NCI-H1436 treated with DMSO at 0.1 percent for 48 hours (cell line): ENCODE measurements at places on chromosomes 1 and 21.

DNA sequence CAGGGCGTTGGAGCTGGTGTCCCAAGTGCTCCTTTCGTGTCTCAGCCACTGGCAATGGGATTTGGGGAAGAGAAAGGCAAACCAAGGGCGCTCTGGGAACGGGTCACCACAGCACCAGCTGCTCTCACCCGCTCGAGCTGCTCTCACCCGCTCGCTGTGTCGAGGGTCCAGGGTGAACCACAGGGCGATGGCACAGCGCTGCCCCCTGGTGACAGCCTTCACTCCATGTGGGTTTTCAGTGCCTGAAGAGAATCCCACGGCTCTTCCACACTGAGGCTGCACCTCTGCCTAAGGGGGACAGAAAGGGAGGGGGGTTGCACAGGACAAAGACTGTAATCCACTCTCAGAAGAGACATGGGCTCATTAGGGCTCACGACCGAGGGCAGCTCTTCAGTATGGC, 7.1 kb upstream of the CLDN19 start:
- DNase-seq = no peak

DNA sequence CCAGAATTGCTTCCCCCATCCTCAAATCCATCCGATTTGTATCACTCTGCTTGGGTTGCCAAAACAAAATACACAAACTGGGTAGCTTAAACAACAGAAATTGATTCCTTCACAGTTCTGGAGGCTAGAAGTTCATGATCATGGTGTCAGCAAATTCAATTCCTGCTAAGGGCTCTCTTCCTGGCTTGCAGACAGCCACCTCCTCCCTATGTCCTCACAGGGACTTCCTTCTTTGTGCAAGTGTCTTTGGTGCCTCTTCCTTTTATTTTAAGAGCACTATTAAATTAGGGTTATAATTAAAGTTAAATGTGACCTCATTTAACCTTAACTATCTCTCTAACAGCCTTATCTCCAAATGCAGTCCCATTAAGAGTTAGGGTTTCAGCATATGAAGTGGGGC, 112.8 kb downstream of the PLPP3 start:
- DNase-seq = no peak

GRCh38 chr1:225611537-225612223, 41.2 kb downstream of the ENAH start:
- DNase-seq = no peak

GRCh38 chr1:145750426-145750825, 31.1 kb downstream of the CD160 start:
- DNase-seq = no peak

- no peak for DNase-seq
Measured at GRCh38 chr1:156103521-156103947, 11.0 kb upstream of the LMNA start.

DNA sequence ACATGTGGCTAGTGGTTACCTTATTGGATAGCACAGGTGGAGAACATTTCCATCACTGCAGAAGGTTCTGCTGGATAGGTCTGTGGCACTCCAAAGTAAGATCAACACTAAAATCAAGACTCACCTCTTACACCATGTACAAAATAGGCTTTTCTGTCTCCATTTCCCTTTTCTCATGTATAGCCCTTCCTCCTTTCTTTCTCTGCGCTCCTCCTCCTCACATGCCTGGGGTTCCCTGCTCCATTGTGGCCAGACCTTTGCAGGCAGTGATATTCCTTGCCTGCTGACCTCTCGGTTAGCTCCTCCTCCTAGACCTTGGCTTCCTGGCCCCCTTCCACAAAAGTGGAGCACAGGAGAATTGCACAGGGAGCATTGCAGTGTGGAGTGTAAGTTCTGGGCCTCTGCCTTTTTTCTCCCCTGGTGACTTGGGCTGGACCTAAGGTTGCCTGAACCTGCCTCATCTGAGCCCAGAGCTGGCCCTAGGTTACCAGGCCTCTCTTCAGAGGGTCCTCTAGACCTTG, 33.2 kb upstream of the RBM15 start:
- DNase-seq = no peak

GRCh38 chr1:32316903-32317277, 19.1 kb downstream of the MARCKSL1 start:
- DNase-seq = no peak

DNA sequence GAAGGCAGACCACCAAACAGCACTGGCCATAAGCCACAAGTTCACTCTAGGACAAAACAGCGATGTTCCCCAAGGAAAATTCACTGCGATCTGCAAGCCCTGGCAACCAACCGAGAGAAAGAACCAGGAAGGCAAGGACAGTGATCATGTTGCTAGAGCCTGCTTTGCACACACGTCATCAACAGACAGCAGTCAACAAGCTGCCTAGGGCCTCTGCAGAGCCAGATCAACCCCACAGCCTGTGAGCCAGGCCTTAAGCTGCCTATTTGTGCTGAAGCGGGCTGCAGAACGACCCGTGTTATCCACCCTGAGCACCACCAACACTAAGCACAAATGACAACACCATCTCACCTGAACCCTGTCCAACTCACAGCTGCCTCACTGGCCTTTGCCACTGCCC, 6.2 kb upstream of the YRDC start:
- DNase-seq = no peak

- no peak for DNase-seq
Measured at GRCh38 chr1:109975718-109976117, 8.8 kb upstream of the AHCYL1 start.

GRCh38 chr1:179599623-179600249, 8.1 kb downstream of the TDRD5 start:
- DNase-seq = no peak

- no peak for DNase-seq
Measured at GRCh38 chr1:172203902-172204301, 216.6 kb upstream of the C1orf105 start.

DNA sequence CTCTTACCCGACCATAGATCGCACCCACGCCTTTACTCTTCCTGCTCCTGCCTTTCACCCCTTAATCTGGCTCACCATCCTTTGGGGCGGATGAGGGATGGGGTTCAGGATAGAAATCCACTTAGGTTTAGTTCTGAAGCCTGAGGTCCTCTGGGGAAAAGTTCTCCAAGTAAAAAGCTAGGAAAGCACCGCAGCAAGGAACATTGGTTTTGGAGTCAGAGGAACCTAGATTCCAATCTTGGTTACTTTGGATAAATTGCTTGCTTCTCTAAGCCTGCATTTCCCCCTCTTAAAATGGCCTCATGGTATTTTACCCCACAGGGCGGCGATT, 988 bp upstream of the ASAP3 start:
- DNase-seq = no peak

- DNase-seq = no peak
Measured at GRCh38 chr1:157652859-157653493, 47.6 kb downstream of the FCRL3 start.

GRCh38 chr21:44701023-44701400, 4.0 kb downstream of the KRTAP10-12 start:
- no peak for DNase-seq

DNA sequence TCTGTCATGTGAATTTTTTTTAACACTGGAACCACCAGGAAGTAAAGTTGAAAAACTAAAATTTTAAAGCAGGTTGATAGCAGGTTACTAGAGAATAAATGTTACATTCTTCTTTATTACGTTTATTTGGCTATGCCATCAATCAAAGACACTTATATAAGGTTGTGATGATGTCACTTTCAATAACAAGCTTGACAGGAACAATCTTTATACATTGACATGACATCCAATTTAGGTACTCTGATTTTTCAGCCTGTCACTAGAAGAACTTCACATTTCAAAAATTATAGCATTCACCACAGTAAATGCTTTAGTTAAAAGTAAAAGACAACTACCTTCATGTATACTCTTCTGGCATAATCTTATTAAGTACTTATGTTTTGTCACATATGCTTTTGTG, 696.8 kb upstream of the NCAM2 start:
- DNase-seq = no peak

DNA sequence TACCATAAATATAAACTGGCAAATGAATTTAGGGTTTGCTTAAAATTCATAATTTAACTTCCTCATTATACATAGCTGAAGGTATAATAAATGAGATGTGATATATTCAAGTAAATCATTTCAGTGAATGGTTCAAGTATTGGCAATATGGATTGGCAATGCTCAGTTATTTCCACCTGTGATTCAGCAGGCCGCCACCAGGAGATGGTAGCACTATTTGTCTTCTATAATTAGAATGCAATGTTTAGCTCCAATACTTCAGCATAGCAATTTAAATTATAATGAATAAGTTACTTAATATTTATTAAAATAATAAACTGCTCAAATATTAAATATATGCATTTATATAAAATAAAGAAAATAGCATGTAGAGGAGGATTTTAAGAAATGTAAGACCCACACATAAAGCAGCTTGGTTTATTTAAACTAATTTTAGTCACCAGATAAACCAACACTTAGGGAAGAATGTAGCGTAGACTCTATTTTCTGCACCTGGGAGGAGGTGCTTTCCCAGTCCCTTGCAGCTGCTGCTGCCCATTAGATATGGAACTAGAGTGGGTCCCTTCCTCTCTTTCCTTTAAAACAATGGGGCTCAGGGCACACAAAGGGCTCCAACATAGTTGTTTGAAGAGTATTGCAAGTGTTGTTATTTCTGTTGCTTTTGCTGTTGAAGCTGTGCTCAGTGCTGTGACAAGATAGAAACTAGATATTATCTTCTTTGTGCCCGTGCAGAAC, 62.1 kb downstream of the PLPPR4 start:
- DNase-seq = no peak

DNA sequence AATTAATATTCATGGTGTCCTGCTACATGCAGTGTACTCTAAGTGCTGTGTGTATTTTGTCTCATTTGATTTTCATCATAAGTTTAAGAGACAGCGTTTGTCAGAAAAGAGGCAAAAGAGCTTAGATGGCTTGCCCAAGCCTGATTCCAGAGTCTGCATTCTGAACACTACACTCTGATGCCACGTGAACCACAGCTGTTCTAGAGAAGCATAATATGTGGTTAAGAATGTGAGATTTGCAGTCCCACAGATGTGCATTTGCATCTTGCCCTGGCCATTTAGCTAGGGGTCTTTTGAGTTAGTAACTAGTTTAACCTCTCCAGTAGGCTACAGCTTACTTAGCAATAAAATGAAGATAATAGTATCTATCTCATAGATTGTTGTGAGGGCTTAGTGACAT, 9.2 kb upstream of the GADD45A start:
- no peak for DNase-seq

DNA sequence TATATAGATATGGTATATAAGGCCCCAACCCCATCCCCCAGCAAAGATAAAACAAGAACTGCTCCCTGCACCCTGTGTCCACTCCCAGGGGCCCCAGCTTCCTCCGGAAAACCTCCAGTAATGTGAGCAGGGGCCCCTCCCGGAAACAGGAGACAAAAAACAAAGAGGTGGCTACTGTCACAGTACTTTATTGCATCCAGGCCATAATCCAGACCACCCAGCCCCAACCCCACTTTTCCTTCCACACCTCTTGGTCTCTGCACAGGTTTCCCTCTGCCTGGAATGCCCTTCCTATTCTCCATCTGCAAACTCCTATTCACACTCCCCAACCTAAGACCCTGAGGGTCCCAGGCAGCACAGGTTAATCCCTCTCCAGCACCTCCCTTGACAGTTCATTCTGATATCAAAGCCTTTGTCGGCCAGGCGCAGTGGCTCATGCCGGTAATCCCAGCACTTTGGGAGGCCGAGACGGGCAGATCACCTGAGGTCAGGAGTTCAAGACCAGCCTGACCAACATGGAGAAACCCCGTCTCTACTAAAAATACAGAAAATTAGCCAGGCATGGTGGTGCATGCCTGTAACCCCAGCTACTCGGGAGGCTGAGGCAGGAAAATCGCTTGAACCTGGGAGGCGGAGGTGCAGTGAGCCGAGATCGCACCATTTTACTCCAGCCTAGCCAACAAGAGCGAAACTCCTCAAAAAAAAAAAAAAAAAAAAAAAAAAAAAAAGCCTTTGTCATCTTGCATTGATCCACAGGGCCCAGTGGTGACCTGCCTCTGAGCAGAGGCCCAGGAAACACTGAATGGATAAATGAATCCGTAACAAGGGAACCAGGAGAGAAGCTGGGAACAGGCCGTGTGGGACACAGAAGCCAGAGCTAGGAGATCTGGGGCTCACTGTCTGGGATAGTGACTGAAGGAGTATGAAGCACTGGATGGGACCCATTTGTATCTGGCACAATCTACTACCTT, 2.3 kb upstream of the AUNIP start:
- no peak for DNase-seq

DNA sequence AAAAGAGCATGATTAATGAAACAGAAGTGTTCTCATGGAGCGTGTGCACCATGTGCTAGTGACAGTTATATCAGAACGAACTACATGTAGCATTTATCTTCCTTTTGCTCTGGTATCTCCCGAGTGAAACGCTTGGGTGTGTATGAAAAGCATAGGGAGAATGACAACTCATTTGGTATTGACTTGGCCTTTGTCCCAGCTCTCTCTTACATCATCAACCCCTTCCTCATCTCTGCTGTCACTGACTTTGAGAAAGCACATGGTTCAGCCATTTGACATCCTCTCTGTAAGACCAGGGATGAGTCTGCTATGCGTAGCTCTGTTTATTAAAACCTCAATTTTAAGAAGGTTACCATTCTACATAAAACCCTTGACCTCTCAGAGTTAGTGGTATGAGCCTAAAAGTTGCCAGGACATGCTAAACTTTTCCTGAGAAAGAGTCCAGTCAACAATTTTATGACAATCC, 201.0 kb downstream of the NRIP1 start:
- DNase-seq = no peak

DNA sequence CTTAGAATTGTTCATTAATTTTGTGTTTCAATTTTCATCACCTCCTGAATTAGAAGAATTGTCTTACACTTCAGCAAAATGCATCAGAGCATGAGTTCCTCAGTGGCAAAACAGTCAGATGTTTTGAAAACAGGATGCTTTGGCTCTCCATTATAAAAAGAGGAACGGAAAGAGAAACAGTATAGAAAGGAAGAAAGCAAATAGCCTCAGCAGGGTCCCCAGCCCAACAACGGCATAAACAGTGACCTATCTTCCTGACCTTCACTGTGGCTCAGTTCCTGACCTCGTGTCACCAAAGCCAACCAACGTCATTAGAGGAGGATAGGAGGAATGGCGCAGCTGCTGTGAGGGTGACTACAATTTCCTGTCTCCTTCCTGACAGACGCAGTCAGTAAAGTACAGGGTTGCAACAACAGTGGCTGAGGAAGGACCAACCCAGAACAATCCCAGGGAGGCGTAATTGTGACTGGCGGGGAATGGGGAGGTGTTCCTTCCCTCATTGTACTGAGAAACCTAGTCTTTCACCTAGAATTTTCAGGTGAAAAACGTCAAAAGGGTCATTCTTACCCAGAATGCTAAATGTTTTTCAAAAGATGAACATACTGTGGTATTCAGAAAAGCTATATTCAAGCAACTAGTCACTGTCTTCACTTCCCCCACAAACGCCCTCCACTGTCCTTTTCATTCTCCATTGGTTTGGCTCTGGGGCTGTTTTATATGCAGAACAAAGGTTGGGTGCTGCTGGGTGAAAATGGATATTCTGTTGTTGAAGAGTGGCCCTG, 197.9 kb upstream of the SGIP1 start:
- no peak for DNase-seq

GRCh38 chr1:54596756-54597155, 26.6 kb downstream of the FAM151A start:
- DNase-seq = no peak

GRCh38 chr1:53073287-53073686, 11.3 kb downstream of the PODN start:
- DNase-seq = no peak

- DNase-seq = no peak
Measured at GRCh38 chr1:213782941-213783672, 204.7 kb upstream of the PROX1 start.
